ENCODE measurements at places on chromosomes 6 and 20.

DNA sequence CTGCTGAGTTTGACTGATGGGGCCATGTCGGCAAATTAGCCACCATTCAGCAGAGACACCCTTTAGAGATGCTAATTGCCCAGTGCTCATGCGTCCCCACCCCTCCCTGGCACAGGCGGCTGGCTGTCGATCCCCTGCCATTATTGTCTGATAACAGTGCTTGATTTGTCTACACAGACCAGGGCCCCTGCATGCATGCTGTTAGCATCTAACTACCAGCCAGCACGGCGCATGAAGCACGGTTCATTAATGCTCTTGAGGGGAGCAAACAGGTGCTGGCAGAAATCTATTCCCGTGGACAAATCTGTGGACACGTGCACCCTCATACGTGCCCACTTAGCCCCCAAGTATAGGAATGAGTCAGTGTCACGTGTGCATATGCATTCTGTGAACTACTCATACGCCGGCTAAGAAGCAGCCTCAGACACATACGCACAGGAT, 32.2 kb downstream of the KCNB1 start:
- no peak for DNase-seq

DNA sequence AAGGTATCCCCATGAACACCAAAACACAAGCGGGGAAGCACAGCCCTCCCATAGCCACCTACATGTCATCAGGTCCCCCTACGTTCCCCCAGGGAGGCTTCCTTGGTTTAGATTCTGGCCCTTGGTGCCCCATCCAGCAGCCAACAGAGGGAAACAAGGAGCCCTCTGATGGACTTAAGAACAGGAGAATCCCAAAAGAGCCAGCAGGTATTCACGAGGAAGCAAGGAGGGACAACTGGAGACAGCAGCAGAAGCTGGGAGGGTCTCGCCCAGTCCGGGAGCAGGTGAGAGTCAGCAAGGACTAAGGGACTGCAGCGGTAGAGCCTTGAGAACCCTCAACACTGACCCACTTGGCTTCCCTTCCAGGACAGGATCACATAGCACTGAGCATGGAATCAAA, 58.4 kb upstream of the TOP1 start:
- no peak for DNase-seq

- no peak for DNase-seq
Observed at GRCh38 chr6:82176616-82177015, 70.9 kb downstream of the IBTK start.

DNA sequence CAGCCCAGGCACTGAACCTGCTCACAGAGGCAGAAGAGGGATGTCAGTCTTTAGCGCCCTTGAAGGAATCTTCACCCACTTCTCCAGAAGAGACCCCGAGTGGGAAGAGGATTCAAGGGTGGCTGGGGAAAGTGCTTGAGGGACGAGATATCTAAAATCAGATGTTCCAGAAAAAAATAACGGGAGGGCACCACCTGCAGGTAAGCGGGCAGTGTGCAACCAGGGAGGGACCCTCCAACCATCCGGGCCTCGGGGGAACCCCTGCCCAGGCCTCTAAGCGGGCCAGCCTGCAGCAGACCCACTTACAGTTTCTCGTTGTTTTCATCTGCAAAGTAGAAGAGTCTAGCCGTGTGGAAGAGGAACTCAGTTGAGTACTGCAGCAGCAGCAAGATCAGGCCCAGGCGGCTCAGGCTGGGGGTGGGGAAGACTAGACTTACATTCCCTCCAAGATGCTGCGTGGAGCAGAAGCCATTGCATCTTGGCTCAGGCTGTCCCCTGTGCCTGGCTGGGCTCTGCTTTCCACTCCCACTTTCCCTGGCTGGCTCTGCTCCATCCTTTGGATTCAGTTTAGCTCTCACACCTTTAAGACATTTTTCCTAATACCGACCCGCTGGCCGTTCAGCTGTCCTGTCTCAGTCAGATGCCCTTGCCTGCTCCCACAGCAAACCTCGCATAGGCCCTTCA, 71.0 kb downstream of the TRAM2 start:
- DNase-seq = no peak

Measured in MCF 10A (cell line).